Activated naive CD4-positive, alpha-beta T cell treated with anti-CD3 and anti-CD28 coated beads for 36 hours (primary cell): ENCODE measurements at places on chromosomes 2 and 18. TPM values are rescaled to one million over a fixed set of nuclear protein-coding genes. Genes with fewer than 3 reads are reported as not detected.

SNTG2 gene
- total RNA-seq: 1.0 TPM

ELOA2 gene
- total RNA-seq: not detected

C2orf15 gene
- 1.6 TPM for total RNA-seq

DNA sequence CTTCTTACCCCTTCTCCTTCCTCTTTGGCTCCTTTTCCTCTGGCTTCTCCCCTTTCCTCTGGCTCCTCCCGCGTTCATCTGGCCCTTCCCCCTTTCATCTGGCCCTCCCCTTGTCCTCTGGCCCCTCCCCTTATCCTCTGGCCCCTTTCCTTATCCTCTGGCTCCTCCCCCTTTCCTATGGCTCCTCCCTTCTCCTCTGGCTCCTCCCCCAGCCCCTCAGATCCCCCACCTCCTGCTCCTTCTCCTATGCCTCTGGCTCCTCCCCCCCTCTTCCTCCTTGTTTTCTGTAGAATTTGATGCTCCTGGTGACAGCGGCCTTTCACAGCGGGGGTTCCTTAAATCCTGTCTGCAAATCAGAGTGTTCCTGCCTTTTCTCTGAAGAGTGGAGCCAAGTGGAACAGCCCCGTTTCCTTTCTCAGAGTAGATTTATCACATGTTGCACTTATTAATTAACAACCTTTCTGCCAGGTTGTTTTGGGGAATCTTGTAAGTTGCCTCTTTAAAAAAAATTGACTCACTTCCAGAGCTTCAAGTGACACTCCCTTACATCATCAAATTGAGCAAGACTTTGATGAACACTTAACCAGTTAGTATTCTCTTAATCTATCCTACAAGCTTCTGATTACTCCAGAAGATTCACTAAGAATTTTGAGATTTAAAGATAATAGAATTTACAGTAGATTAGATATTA lies 27.9 kb downstream of the FABP1 start:
- H3K36me3 ChIP-seq: no peaks in the 10 kb centered on the region
- no peaks in the 10 kb centered on the region for H3K27me3 ChIP-seq
- H3K4me1 ChIP-seq: no peaks in the 10 kb centered on the region
- no peak for DNase-seq

GRCh38 chr2:67503066-67503795 lies 106.1 kb downstream of the ETAA1 start:
- no peak overlapping the region for H3K27ac ChIP-seq
- no peaks in the 10 kb centered on the region for H3K4me1 ChIP-seq
- DNase-seq: no peak
- H3K4me3 ChIP-seq: no peak overlapping the region

DNA sequence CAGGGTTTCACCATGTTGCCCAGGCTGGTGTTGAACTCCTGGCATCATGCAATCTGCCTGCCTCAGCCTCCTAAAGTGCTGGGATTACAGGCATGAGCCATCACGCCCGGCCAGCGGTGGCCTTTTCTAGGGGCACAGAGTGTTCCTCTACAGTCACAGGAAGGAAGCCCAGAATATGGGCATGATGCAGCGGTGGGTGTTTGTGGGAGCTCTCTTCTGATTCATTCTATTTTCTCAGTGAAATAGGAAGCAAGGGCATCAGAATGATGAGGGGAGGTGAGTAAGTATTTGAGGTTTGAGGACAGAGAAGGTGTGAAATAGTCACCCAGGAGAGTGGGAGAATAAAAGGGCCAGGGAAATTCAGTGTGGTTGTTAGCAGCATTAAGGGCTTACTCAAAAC lies 70.3 kb upstream of the PSME4 start:
- no peaks in the 10 kb centered on the region for H3K4me1 ChIP-seq
- no peaks in the 10 kb centered on the region for H3K27me3 ChIP-seq
- H3K27ac ChIP-seq: no peak overlapping the region
- peak; percentile 73 for DNase-seq
- H3K4me3 ChIP-seq: no peak overlapping the region
- peaks cover 6% of the 10 kb centered on the region for H3K36me3 ChIP-seq

- H3K27me3 ChIP-seq: no peaks in the 10 kb centered on the region
- H3K27ac ChIP-seq: no peak overlapping the region
- no peaks in the 10 kb centered on the region for H3K4me1 ChIP-seq
- no peak overlapping the region for H3K4me3 ChIP-seq
These were observed 1080.8 kb upstream of the DDX18 start for GRCh38 chr2:116733699-116734098.

DNA sequence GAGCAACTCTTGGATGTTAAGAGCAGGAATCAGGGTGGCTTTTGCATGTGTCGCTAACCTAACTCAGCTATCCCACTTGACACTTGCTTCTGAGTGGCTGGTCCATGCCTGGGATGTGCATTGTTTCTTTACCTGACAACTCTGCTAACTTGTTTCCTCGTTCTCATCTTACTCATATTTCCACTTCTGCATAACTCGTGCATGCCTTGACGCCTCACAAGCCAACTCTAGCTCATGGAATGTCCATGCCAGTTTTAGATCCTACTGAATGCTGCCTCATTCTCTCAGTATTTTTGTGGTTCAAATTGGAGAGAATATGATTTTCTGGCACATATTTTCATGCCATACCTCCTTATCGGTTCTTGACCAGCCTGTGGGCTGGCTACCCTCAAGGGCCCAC lies 52.5 kb downstream of the CDCA7 start:
- H3K4me1 ChIP-seq: peaks cover 4% of the 10 kb centered on the region
- H3K4me3 ChIP-seq: no peak overlapping the region
- no peak overlapping the region for H3K27ac ChIP-seq
- no peaks in the 10 kb centered on the region for H3K36me3 ChIP-seq

- no peaks in the 10 kb centered on the region for H3K4me1 ChIP-seq
- no peak overlapping the region for H3K27ac ChIP-seq
- no peaks in the 10 kb centered on the region for H3K36me3 ChIP-seq
- DNase-seq: no peak
These were observed 187.6 kb downstream of the ADCYAP1 start for GRCh38 chr18:1092228-1092627.
